ENCODE measurements at places on chromosomes 2 and 18. TPM values are rescaled to one million over a fixed set of nuclear protein-coding genes. Genes with fewer than 3 reads are reported as not detected.

DNA sequence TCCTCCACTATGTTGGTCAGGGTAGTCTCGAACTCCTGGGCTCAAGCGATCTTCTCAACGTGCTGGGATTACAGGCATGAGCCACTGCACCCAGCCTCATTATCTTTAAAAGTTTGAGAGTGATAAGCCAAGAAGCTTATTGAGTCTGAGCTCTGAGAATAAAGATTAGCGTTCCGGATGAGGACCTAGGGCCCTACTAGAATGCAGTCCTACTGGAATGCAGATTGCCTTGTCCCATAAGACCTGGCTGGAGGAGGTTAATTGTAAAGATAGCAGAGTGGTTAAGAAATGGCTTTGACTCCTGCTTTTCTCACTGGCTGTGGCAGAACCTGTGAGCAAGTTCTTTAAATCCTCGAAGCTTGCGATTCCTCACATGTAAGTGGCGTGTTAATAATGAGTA lies 4.0 kb downstream of the VWA3B start:
- ATAC-seq = no peak

DNA sequence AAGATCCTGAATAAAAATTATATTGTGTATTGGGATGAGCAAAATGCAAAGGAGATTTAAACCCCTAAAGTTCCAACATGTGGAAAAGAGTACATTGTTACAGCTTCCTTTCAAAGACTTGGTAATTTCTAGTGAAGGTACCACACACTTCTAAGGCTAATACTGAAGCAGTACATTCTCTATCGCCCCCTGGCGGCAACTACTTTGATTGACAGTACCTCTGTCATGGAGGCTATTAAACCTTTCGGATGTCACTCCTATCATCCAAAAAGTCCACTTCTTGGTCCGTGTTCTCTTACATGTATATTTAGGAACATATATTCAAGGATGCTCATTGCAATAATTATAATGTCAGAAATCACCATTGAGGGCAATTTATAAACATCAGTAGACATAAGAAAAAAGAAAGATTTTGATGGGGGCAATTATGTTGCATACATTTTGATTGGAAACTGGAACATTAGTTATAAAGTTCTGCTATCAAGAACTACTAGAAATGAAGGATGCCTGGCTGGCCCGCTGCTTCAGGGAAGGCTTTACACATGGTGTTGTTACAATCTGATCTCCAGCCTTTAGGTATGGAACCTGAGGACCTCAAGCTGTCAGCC lies 601.6 kb downstream of the CPS1 start:
- ATAC-seq = peak; percentile 52

- ATAC-seq = no peak
These were observed 97.1 kb downstream of the COL5A2 start for GRCh38 chr2:189082376-189082975.

Gene WNT10A
- 3.4 TPM for total RNA-seq

Gene SAG
- not detected for total RNA-seq

Gene EPHA4
- 16.9 TPM for total RNA-seq

GRCh38 chr18:7855671-7856070 lies 288.6 kb downstream of the PTPRM start:
- no peak for ATAC-seq

GRCh38 chr18:49170925-49171505 lies 220.2 kb upstream of the SMAD7 start:
- ATAC-seq = no peak

DNA sequence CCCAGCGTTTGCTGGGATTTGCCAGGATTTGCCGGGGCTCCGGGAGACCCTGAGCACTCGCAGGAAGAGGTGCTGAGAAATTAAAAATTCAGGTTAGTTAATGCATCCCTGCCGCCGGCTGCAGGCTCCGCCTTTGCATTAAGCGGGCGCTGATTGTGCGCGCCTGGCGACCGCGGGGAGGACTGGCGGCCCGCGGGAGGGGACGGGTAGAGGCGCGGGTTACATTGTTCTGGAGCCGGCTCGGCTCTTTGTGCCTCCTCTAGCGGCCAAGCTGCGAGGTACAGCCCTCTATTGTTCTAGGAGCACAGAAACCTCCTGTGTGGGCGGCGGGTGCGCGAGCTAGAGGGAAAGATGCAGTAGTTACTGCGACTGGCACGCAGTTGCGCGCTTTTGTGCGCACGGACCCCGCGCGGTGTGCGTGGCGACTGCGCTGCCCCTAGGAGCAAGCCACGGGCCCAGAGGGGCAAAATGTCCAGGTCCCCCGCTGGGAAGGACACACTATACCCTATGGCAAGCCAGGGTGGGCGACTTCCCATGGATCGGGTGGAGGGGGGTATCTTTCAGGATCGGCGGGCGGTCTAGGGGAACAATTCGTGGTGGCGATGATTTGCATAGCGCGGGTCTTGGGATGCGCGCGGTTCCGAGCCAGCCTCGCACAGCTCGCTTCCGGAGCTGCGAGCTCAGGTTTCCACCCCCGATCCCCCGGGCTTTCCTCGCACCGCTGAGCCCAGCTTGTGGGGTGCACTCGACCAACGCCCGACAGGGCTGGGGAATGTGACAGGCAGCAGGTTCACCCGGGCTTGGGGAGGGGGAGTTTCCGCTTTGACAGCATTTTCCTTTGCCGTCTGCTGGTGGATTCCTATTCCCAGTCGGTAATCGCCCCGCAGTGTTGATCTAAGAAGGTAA lies 2.8 kb downstream of the ONECUT2 start:
- peak; percentile 35 for ATAC-seq

DNA sequence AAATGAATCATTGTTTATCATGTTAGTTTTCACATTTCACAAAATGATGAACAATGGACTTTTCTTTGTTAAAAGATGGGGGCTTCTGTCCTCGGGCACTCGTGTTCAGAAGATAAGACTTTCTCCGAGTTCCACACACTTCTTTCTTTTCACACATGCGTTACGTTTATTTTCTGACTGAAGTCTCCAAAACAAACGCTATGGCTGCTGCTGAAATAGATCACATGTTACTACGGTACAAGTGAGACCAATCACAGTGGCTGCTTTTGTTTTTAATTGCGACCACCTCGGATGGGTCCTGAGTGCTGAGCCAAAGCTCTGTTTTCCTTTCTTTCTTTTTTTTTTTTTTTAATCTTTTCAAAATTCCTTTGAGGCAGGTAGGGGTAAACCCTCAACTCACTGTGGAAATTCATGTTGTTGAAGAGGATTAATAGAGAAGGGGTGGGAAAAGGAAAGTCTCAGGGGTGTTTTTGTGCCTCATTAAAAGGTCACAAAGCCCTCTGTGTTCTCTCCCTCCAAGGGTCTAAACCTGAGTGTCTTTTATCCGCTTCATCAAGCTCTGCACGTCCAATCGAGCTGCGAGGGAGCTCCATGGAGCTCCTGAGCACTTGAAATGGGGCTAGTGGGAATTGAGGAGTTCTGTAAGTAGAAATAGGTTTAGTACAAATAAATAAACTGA lies 48.2 kb downstream of the ARL4C start:
- ATAC-seq = no peak

Gene GALR1
- not detected for total RNA-seq

Gene COBLL1
- 92.0 TPM for total RNA-seq

Gene FSHR
- total RNA-seq = not detected

GRCh38 chr2:2547911-2548310 lies 216.8 kb upstream of the MYT1L start:
- no peak for ATAC-seq

- ATAC-seq = no peak
These were observed 1.1 kb downstream of the CASP8 start for GRCh38 chr2:201261471-201261870.

- peak; percentile 40 for ATAC-seq
These were observed 36.5 kb downstream of the SLC25A52 start for GRCh38 chr18:31723990-31724711.

Gene ERICH2
- not detected for total RNA-seq

Gene TBR1
- not detected for total RNA-seq

DNA sequence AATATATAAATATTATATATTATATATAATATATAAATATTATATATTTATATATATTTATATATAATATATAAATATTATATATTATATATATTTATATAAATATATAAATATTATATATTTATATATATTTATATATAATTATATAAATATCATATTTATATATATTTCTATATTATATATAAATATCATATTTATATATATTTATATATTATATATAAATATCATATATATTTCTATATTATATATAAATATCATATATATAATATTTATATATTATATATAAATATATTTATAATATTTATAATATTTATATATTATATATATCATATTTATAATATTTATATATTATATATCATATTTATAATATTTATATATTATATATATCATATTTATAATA lies 321.4 kb downstream of the CDH2 start:
- ATAC-seq = no peak

- ATAC-seq = no peak
These were observed 948.3 kb downstream of the CNTNAP5 start for GRCh38 chr2:124973396-124973795.

DNA sequence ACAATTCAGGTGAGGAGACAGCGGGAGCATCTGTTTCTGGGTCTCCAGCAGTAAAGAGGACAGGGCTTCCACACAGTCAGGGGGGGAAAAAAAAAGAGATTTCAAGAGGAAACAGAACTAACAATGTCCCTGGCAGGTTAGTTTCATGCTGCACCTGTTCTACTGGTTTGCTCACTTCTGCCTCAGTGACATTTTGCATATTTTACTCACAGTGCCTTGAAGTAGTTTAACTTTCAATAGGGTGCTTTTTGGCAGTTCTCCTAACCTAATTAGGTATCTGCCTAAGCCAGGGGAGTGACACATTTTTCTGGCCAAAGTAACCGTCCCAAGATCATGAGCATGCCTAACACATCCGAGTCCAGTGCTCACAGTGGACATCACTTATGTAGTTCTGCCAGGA lies 109.0 kb upstream of the ALK start:
- ATAC-seq = peak; percentile 74

- ATAC-seq = no peak
These were observed 106.0 kb upstream of the TAF1B start for GRCh38 chr2:9737053-9737875.

Gene TMEM198
- 1.2 TPM for total RNA-seq

GRCh38 chr2:233285921-233286320 lies 21.7 kb upstream of the SAG start:
- ATAC-seq = no peak

DNA sequence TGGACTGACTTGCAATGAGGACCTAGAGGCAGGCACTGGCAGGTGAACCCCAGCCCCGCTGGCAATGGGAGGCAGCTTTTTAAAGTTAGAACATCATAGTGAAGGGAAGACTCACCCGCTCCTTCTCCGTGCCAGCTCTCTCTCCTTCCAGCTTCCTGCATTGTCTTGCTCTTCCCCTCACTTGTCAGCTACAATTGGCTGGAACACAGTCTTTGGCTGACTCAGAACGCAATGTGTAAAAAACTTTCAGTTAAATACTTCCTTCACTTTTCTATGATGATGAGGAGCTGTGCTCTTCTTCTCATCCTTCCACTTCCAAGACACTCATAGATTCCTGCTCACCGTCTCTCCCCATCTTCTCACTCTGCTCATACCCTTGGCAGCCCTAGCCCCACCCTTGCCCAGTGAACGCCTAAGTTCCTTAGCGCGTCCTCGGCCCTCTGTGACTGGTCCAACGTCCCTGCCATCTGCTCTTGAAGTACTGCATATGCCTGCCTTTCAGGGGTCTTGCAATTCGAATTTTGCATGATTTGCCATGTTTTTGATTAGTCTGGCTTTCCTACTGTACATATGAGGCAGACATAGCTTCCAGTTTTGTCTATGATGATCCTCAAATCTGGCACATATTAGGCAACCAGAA lies 118.0 kb upstream of the TMEM200C start:
- no peak for ATAC-seq

DNA sequence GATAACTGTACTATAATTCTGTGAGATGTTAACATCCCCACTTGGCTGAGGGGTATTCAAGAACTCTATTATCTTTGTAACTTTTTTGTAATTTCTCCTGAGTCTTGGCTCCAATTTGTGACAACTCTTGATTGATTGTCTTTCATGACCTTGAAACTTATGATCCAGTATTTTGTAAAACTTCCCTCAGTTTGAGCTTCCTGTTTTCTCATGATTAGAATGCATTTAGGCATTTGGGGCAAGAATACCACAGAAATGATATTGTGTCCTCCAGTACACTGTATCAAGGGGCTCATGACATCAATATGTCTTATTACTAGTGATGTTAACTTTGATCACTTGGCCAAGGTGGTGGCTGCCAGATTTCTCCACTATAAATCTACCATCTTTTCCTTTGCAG lies 37.4 kb downstream of the PNO1 start:
- ATAC-seq = no peak

GRCh38 chr2:11875481-11875880 lies 129.0 kb downstream of the LPIN1 start:
- ATAC-seq = no peak

GRCh38 chr2:239700686-239701345 lies 300.0 kb upstream of the HDAC4 start:
- ATAC-seq = no peak

Gene CYP26B1
- 1.9 TPM for total RNA-seq

Gene C2orf81
- 0.56 TPM for total RNA-seq

GRCh38 chr2:175766880-175767279 lies 235.2 kb downstream of the LNPK start:
- no peak for ATAC-seq

Gene LBX2
- 0.32 TPM for total RNA-seq

Gene IL36B
- 1.4 TPM for total RNA-seq

Gene CD8B2
- total RNA-seq = not detected

DNA sequence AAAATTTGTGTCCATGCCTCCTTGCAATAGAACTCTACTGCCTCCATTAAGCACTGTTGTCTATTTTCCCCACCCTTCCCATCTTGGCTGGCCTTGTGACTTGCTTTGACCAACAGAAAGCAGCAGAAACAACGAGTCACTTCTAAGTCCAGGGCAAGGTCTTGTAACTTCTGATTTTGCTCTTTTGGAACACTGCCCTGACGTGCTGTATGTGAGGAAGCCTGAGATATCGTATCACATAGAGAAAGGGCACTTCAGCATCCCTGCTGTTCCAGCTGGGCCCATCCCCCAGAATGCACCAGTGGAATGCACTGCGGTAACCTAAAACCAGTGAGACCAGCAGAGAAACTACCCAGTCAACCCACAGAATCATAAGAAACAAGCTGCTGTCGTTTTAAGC lies 28.1 kb downstream of the NCKAP1 start:
- ATAC-seq = no peak

DNA sequence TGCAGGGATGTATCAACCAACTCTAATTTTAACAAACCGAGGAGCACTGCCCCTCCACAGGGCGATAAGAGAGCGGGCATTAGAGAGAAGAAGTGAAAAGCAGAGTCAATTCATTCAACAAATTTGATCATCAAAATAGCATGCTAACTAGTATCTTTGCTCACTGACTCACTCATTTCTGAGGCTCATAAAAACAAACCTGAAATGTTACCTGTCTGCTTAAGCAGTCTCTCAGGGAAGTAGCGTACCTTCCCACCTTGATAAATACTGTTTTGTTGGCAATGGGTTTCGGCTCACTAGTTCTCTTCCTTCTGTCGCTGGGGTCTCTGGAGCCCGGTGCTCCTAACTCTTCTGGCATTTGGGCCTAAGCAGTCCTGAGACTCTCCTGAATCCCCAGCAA lies 248.8 kb downstream of the IRS1 start:
- no peak for ATAC-seq

Gene TUBA3E
- total RNA-seq = not detected

- no peak for ATAC-seq
These were observed 89.8 kb downstream of the ZNF516 start for GRCh38 chr18:76405280-76405679.
